ENCODE measurements at places on chromosomes 2 and 18. TPM values are rescaled to one million over a fixed set of nuclear protein-coding genes. Genes with fewer than 3 reads are reported as not detected.
A peak's percentile ranks its signal among the peaks of the same experiment; 100 is the strongest.

HOXD1 gene
- not detected for polyA plus RNA-seq

- no peak for DNase-seq
These were observed 297.9 kb downstream of the RDH14 start for GRCh38 chr2:18262601-18263000.

DES gene
- polyA plus RNA-seq: 19.8 TPM

GRCh38 chr2:207121784-207122183 is 44.0 kb downstream of the KLF7 start:
- DNase-seq: peak; percentile 39

VIT gene
- not detected for polyA plus RNA-seq

DNA sequence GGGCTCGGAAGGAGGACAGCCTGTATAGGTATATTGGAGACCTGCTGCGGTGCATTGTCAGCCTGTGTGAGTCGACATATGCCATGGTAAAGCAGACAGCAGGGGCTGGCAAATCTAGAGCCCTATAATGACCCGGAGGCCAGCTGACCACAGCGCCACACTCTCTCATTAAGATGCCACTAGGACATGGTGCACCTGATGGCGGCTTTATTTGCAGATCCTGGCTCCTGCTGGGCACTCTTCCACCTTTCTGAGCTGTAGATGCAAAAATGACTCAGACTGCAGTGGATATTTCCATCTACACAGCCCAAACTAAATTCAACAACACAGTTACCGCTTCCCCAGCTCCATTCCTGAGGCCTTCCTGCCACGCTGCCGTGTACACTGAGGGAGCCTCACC is 389.9 kb downstream of the TNS1 start:
- DNase-seq: no peak

DOCK10 gene
- polyA plus RNA-seq: 53.0 TPM

TUBB8B gene
- polyA plus RNA-seq: not detected

GRCh38 chr2:148926981-148927401 is 52.0 kb downstream of the KIF5C start:
- no peak for DNase-seq

GRCh38 chr2:44843641-44844310 is 97.7 kb upstream of the SIX3 start:
- DNase-seq: no peak

DNA sequence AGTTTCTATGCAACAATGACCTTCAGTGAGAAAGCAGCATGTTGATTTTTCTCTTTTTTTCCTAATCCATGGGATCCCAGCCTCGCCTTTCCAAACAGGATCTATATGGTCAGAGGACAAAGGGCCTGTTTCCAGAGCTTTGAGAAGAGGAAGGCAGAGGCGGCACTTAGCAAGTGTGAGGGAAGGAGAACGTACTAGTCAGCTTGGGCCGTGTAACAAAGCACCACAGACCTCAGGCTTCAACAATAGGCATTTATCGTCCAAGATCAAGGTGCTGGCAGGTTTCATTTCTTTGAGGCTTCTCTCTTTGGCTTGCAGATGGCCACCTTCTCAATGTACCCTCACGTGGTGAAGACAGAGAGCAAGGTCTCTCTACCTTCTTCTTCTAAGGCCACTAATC is 7.3 kb upstream of the KCNF1 start:
- DNase-seq: no peak

GRCh38 chr18:57441071-57441794 is 6.1 kb downstream of the ONECUT2 start:
- DNase-seq: no peak

DNA sequence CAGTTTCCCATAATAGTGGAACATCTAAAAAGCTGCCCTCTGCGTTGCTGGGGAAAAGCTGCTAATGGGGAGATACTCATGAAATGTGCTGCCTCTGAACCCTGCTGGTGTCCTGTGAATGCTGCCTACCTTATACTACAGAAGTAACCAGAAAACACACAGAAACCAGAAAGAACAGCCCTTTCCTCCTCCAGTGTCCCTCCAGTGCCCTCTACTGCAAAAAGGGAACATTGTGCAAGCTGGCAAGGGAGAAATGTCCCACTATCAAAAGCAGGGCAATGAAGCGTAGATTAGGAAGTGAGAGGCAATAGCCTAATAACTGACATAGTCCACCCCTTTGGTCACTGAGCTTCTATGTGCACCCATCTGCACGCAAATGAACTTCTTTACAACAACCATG is 162.7 kb upstream of the ETAA1 start:
- no peak for DNase-seq

- DNase-seq: no peak
These were observed 276.6 kb downstream of the MREG start for GRCh38 chr2:215736653-215737290.

MC2R gene
- polyA plus RNA-seq: not detected

UGT1A8 gene
- not detected for polyA plus RNA-seq

DNA sequence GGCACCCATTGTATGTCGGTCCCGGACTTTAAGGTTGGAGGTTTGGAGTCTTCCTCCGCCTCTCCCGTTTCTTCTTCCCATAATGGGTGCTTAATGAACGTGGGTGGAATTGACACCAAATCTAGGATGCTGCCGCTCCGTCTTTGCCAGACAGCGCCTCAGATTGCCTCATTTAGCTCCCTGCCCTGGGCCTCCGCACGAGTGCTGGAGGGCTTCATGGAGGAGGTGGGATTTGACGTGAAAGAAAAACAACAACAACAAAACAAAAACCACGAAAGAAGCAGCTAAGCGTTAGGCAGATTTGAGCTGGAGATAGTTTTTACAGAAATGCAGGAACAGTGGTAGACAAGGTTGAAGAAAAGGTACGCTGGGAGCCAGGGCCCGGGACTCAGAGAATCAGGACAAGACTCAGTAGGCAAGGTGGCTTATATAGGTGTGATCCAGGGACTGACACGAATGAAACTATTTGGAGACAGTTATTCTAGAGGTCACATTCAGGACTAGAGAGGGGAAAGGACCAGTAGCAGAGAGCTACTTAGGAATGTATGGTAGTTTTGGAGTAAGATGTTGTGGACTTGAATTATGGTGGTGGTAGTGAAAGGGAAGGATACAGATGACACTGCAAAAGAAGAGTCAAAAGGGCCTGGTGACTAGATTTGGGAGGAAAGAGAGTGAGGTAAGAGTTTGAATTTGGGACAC is 605 bp downstream of the ZNF2 start:
- DNase-seq: no peak

DNA sequence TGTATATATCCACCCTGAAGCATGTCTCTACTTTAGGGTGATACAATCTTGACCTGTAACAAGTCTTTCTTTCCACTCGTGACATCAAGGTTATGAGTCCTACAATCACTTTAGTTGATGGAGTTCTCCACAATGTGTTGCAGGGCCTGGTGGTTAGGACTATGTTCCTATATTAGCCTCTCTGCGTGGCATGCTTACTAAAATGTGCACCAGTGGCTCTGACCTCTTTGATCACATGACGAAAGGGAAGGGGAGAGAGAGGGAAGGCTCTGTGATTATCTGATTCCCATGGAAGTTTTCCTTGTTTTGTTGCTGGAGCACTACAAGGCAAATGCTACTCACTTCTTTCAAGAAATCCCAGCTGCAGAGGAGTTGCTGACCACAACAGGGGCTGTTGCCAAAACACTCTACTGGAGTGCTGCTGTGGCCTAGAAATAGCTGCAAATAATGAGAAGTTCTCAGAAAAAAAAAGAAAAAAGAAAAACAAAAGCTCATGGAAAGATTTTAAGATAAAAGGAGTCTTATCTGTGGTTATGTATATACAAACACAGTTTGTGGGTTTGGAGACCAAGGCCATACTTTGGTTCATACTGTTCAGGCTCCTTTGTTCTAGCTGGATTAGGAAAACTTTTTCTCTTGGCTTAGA is 272.8 kb upstream of the MMADHC start:
- peak; percentile 69 for DNase-seq

DNA sequence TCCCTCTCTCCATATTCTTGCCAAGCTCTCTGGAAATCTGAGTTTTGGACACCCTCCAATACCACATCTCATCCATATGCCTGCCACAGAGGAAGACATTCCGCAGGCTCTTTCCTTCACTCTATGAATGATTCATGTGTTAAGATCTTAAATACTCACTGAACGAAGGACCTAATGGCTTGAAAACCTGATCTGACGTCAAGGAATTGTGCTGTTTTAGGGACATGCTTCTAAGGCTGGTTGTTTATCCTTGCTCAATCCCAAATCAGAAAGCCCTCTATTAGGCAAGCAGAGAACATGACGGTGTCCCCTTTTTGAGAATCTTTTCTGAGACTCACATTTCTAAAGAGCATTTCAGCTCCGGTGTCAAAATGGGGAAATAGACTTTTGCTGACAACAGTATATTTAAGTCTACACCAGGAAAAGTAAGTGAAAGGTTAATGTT is 83.7 kb upstream of the GALNT5 start:
- peak; percentile 98 for DNase-seq

ITGB6 gene
- not detected for polyA plus RNA-seq

POTEC gene
- polyA plus RNA-seq: not detected

- DNase-seq: no peak
These were observed 862 bp upstream of the TMEM177 start for GRCh38 chr2:119678021-119678656.

DNA sequence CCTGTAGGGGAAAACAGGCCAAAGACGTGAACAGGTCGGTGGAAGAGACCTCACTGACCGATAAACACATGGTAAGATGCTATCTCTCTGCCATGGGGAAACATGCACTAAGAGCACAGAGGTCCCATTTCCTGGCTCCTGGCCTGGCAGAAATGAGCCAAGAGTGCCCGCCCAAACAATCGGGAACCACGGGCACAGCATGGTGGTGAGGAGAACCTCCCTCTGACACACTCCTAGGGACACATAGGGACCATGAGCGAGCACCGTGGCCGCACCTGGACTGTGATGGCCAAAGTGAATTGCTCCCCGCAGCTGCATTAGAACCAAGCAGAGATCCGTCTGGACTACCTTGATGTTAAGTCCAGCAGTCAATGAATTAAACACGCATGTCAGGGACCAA is 11.1 kb downstream of the HS6ST1 start:
- no peak for DNase-seq

EPG5 gene
- 51.5 TPM for polyA plus RNA-seq

GRCh38 chr2:136154384-136154783 is 36.4 kb upstream of the CXCR4 start:
- no peak for DNase-seq

GLI2 gene
- polyA plus RNA-seq: 5.2 TPM

DNA sequence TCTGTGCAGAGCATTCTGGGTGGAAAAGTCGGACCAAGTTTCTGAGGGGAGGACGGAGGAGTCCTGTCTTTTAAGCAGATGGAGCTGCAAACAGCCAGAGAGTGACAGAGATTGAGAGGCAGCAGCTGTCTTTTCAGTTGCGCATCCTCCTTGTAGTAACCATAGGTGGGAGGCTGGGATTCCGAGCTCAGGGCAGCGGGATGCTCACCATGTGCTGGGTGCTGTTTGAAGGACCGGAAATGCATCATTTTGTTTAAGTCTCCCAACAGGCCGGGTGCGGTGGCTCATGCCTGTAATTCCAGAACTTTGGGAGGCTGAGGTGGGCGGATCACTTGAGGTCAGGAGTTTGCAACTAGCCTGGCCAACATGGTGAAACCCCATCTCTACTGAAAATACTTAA is 93.4 kb downstream of the AGAP1 start:
- no peak for DNase-seq

DNA sequence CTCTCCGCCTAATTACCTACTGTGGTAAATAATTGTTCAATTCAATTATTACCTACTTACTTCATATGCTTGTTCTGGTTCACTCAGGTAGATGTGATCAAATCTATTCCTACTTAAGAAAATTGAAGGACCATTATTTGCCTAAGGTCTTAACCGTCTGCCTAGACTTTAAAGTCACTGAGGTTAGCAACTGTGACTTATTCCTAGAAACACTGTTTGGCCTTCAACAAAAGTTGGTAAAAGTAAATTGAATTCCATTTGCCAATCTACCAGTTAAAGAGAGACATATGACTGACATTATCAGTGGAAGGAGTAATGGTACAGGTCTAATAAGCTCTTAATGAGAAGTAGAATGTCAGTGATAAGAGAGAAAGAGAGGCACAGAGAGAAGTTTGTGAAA is 491.5 kb downstream of the NYAP2 start:
- no peak for DNase-seq

CERS6 gene
- 6.2 TPM for polyA plus RNA-seq

GRCh38 chr2:81513328-81513727 is 1208.8 kb upstream of the LRRTM1 start:
- no peak for DNase-seq

DNA sequence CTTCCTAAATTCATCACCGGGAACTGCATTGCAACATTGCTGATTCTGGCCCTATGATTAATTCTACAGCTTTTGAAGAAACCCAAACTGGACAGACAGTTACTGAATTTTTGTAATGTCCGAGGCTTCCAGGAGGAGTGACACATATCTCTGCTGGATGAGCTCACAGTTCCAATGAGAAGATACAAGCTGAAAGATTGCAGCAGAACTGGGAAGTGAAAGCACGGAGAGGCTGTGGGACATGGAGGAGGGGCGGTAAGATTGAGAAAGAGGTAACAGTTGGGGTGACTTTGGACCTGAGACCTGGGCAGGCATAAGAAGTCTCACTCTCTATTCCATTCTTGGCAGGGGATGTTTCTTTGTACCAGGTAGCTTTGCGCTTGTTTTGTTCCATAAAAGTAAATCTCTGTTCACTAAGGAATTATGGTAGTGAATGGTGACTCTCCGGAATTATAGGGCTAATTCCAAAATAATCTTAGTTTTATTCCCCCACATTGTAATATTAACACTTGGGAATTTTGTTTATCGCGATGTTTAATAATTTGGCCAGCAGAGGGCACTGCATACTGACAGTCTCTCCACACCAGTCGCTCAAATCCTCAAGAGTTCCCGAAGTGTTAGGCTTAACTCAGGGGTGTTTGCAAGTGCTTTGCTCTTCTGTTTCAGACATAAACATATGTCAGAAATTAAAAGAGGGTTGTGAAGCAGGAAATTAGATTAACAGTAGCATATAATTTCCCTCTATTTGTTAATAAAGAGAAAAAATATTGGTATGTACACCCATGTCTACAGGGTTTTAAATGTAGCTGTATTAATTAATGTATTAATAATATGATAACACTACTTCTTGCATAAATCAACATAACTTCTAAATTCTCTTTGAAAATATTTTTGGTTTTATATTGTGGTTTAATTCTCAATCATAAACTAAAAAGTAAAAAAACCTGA is 201.4 kb downstream of the SOCS6 start:
- DNase-seq: no peak

DNA sequence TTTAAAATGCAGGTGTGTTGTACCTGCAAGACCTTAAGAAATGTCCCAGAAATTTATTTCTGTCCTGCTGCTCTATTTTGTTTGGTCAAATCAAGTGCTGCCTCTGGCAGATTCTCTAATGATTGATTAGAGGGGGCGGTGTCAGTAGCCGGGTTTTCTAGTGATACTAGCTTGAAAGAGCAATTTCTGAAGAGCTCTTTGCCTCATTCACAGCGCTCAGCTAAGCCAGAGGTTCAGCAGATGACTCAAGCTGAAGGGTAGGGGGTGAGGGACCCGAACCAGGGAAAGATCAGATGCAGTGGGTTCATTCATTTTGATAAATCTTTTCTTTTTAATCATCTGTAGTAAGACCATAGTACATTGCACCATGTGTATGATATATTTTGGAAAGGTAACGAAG is 15.0 kb downstream of the ZBTB7C start:
- DNase-seq: no peak

Data from AG04450 (cell line).